NCI-H1436 (cell line): ENCODE measurements at places on chromosomes 13 and 19.

- DNase-seq, result no peak
Measured at GRCh38 chr13:36163286-36163685, 32.1 kb upstream of the DCLK1 start.

DNA sequence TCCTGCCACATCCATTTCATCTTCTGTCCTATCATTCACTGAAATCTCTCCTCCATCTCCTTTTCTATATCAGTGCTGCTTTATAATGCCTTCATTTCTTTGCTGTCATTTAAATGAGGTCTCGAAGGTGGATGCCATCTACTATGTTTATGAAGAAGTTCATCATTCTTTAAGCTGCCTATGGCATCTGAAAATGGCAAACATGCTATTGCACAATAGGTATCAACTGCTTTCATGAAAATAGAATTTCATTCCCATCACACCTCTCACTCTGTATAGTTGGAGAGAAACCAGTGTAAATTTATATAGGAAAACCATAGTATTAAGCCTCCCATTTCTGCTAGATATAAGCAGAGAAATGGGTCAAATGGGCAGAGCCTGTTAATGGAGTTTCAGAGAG is 100.2 kb downstream of the FGF9 start:
- no peak for DNase-seq

- DNase-seq, result no peak
Measured at GRCh38 chr13:33109271-33109697, 93.1 kb downstream of the KL start.

- no peak for DNase-seq
Measured at GRCh38 chr13:39034085-39034484, 3.8 kb downstream of the PROSER1 start.

GRCh38 chr13:46388846-46389245 is 1.8 kb upstream of the RUBCNL start:
- no peak for DNase-seq

GRCh38 chr13:90518417-90518816 is 829.1 kb upstream of the MIR17HG start:
- DNase-seq, result no peak

DNA sequence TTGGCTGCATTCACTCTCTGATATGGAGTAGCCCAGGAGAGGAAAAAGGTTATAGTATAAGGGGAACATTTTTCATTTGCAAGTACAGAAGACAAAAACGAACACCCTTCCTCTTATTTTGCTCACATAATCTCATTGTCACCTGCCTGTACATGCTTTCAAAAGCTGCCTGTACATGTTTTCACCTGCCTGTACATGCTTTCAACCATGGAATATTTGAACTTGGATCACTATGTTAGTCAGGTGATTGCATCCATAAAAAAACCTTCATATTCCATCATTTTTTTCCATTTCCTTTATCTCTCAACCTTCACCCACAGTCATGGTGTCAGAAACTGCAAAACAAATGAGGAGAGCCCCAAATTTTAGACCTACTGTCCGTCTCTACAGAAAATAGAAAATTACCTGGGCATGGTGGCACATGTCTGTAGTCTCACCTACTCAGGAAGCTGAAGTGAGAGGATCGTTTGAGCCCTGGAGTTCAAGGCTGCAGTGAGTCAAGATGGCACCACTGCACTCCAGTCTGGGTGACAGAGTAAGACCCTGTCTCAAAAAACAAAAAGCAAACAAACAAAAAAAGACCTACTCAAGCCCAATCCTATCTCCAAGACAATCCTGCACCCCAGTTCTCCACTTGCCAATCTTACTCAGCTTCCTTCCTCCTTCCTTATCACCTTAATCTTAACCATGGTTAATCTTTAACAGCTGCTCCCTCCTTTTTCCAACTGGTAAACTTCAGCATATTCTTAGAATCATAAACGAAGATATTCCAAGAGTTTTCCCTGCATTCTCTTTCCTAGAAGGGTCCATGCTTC is 11.6 kb downstream of the IGFL2 start:
- no peak for DNase-seq

- DNase-seq, result no peak
Measured at GRCh38 chr19:30351774-30352173, 20.4 kb upstream of the ZNF536 start.

- DNase-seq, result no peak
Measured at GRCh38 chr13:59094181-59094580, 1069.5 kb downstream of the DIAPH3 start.

GRCh38 chr19:13598098-13598497 is 91.8 kb upstream of the CACNA1A start:
- DNase-seq, result no peak

- no peak for DNase-seq
Measured at GRCh38 chr13:99439850-99440604, 61.2 kb upstream of the TM9SF2 start.

DNA sequence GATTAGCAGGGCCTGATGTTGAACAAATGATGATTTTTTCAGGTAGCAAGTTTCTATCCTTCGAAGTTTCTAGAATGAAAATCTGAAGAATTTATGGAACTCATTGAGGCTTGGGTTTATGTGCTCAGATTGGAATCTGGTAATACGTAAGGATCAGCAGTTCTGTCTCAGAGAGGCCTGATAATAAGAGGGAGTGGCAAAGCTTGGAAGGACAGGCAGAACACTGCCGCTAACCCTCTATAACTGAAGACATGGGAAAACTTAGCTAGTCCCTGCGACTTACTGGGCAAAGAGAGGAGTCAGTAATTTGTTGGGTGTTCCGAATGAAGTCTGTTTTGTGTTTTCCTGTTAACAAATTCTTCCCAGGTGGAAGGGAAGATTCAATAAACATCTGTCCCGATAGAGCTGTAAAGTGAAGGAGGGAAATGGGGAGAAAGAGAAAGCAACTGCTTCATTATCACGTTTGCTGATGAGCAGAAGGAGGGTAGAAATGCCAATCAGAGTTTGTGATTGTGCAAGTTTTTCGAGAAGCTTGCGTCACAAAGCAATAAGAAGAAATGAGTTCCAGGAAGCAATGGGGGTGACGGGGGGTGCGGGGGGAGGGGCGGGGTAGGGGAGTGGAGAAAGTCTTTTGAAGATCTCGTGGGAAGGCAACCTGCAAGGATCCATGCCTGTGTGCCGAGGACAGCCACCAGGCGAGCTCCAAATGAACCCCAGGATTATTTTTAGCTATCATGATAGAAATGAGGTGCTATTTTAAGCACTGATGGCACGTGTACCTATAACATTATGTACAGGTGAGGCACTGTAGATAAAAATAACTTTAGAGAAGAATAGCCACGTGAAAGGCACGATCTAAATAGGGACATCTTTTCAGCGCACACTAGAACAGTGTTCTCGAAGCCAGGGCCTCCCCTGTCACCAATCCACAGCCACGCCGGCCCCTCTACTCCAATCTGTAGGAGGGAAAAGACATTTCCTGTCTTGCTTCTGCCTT is 224.1 kb downstream of the FGF9 start:
- DNase-seq, result no peak

DNA sequence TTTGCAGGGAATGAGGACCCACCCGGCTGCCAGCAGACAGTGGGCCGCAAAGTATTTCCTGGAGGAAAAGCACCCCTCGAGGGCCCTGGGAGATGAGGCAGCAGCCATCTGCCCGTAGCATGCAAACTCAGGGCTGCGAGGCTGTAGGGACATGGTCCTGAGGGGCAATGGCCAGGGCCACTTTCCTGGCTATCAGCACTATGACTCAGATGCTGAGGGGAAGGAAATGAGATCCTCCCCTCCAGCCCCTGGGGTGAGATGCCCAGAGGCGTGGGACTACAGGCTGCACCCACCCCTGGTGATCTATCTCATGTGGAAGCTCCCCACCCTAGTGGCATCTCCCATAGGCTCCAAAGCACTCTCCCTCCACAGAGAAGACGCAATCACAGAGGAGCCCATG is 80.1 kb downstream of the SLC7A1 start:
- DNase-seq, result no peak

- DNase-seq, result no peak
Measured at GRCh38 chr13:43094901-43095300, 71.5 kb downstream of the DNAJC15 start.

- no peak for DNase-seq
Measured at GRCh38 chr13:92320323-92320722, 906.3 kb upstream of the GPC6 start.

DNA sequence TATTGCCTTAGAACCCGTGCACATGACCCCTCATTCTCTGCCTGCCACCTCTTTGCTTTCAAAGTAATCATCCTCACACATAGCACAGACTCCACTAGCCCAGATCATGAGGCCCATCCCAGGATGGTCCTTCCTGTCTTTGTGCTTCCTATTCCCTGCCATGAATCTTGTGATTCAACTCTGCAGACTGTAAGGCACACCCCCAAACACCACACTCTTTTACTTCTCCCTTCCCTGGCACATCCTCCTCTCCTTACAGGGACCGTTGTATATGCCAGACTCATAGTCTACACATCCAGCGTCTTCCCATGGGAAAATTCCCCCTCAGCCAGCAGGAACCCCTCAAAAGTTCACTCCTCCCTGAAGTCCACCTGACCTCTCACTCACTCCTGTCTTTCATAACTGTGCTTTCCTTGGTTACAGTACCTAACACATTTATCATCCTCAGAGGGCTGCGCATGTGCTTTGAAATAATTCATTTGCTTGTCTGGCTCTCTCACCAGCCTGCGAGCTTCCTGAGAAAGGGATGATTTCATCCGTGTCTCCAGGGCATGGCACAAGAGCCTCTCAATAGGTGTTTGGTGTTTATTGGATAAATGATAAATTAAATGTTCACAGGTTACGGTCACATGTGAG is 26.8 kb upstream of the LRCH1 start:
- DNase-seq, result no peak

GRCh38 chr13:106225126-106225525 is 310.3 kb downstream of the EFNB2 start:
- DNase-seq, result no peak

- DNase-seq, result no peak
Measured at GRCh38 chr19:28619816-28620429, 593.0 kb downstream of the UQCRFS1 start.

- DNase-seq, result no peak
Measured at GRCh38 chr19:53662209-53662608, 30.4 kb downstream of the DPRX start.

DNA sequence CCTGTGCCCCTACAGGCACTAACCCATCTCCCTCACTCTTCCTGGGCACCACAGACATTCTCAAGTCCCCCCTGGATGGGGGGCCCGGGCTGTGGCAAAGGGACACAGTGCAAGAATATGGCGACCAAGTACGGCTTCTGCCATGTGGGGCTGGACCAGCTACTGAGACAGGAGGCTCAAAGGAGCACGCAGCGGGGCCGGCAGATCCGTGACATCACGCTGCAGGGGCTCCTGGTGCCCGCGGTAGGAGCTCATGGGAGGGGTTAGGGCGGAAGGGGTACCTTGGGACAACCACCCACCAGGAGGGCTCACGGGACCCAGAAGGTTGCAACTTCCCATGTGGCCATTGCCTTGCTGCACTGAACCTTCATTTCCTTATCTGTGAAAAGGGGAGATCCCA is 3.3 kb upstream of the GTF2F1 start:
- DNase-seq, result no peak

DNA sequence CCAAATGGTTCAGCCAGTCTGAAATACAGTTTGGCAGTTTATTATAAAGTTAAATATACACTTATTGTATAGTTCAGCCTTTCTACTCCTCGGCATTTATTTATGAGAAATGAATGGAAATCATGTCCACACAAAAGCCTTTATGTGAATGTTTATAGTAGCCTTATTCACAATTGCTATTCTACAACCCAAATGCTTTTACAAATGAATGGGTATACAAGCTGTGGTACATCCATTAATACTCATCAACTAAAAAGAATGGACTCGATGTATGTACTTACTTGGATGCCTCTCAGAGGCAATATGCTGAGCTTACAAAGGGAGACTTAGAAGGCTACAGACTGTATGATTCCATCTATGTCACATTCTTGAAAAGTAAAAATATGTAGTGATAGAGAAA is 150.7 kb downstream of the NBEA start:
- DNase-seq, result no peak

GRCh38 chr19:7000816-7001215 is 20.4 kb downstream of the MBD3L2B start:
- no peak for DNase-seq
